Panc1 (cell line): ENCODE measurements at places on chromosomes 1 and 21. TPM values are rescaled to one million over a fixed set of nuclear protein-coding genes. Genes with fewer than 3 reads are reported as not detected.
A peak's percentile ranks its signal among the peaks of the same experiment; 100 is the strongest.

Gene ZNF648
- total RNA-seq, result not detected

GRCh38 chr1:225814381-225814780, 4.5 kb downstream of the EPHX1 start:
- DNase-seq, result no peak

Gene KCNJ10
- total RNA-seq, result 0.08 TPM

Gene CTXND2
- not detected for total RNA-seq

Gene AKR7A3
- total RNA-seq, result 1.4 TPM

DNA sequence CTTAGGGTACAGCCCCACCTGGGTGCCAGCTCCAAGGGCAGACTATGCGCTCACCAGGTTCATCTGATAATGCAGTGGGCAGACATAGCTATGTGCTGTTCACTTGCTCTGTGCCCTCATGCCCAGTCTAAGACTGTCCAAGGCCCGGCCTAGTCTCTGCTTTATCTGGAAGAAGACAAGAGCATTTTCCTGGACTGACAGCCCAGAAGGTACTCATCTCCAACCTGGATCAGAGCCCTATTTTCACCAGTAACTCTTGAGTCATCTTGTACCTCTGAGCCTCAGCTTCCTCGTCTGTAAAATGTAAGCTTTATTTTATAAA, 28.5 kb upstream of the LRRC8C start:
- no peak for DNase-seq

DNA sequence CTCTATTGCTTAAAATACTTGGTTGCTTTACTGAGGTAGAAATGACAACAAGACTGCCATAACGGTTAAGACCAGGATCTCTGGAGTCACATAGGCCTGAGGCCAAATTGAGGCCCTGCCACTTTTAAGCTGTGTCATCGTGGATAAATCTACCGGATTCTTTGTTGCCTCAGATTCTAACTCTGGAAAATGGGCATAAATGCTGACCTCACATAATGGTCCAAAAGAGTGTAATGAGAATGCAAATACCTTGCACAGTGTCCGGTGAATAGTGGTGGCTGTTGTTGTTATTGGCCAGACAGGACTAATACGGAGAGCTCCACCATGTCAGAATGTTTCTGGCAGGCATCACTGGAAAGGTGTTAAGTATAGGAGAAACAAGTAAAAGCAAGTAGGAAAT, 346.1 kb downstream of the LMO4 start:
- DNase-seq, result no peak

DNA sequence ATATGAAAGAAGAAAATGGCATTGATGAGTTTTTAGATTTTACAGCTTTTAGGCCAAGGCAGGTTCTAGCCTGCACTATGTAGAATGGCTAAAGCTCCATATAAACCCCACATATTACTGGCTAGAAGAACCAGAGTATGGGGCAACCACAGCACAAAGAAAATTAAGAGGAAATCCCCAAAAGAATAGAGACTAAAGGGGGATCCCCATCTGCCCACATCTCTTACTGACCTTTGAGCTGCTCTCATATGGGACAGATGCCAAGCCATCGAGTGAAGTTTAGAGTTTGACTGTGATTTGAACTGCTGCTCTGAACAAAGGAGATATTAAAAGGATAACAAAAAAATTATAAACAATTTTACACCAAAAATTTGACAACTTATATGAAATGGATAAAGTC, 102.2 kb upstream of the HAO2 start:
- DNase-seq, result no peak

DNA sequence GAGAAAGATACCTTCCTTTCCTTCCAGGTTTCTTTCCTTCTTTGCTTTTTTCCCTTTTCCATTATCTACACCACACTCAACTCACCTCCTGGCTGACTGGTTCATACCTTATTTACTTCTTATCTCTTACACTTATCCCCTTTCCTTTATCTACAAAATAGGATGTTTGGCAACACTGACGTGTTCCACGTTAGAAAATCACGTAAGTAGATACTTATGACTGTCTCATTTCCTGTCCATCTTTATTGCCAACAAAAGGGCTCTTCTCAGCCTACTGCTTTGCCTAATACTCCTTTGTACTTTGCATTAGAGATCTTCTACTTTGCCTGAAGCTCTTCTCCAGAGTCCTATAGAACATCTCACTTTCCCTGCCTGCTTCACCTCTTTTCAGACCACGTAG, 25.1 kb downstream of the SYNJ1 start:
- DNase-seq, result no peak

Gene COL6A1
- 34.2 TPM for total RNA-seq

Gene STX12
- 25.3 TPM for total RNA-seq

Gene FCRL6
- not detected for total RNA-seq

Gene CD52
- total RNA-seq, result 1.6 TPM

- no peak for DNase-seq
These were observed 43.7 kb upstream of the RNF11 start for GRCh38 chr1:51192213-51192843.

DNA sequence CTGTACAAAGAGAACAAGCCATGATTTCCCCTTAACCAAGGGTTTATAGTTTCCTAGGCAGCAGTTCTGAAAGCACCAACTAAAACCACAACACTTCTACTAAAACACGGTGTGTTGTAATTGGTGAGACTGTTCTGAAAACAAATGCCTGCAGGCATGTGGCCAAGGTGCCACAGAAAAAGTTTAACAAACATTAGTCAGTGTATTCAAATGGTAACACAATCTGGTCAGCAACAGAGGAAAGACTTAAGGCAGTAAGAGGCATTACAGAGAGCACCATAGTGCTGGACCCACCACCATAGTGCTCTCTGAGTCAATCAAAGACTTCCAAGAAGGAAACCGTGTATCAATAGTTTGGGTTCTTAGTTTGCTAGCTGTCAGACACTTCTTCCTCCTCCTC, 16.7 kb downstream of the SNIP1 start:
- DNase-seq, result peak; percentile 76

GRCh38 chr1:37647281-37647680, 12.6 kb upstream of the RSPO1 start:
- no peak for DNase-seq

DNA sequence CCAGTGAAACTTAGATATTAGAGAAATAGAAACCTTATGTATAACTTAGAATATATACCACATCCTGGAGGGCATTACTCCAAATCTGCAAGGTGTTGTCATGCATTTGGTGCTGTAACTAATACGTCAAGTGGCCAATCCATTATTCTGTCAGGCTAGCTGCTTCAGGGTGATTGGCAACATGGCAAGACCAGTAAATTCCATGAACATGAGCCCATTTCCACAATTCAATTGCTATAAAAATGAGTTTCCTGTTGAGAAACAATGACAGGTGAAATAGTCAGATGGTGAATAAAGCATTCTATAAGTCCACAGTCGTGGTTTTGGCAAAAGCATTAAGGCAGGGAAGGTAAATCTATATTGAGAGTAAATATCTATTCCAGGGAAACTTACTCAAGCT, 566.0 kb downstream of the ADGRL2 start:
- DNase-seq, result no peak

DNA sequence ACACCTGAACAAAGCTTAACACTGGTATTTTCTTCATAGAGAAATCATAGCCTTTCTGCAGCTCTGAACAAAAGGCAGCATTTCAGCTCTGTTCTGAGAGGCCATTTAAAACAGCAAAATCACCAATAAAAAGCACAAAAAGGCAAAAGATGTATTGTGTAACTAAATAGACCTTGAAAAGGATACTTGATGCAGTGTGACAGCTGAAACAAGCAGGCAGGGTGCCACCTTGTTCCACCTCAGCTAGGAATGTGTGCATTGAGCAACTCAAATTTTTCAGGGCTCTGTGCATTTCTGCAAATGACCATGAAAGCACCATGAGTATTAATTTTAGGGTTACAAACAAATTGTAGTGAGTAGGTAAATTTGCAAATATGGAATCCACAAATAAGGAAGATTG, 65.8 kb downstream of the RHOU start:
- DNase-seq, result no peak

DNA sequence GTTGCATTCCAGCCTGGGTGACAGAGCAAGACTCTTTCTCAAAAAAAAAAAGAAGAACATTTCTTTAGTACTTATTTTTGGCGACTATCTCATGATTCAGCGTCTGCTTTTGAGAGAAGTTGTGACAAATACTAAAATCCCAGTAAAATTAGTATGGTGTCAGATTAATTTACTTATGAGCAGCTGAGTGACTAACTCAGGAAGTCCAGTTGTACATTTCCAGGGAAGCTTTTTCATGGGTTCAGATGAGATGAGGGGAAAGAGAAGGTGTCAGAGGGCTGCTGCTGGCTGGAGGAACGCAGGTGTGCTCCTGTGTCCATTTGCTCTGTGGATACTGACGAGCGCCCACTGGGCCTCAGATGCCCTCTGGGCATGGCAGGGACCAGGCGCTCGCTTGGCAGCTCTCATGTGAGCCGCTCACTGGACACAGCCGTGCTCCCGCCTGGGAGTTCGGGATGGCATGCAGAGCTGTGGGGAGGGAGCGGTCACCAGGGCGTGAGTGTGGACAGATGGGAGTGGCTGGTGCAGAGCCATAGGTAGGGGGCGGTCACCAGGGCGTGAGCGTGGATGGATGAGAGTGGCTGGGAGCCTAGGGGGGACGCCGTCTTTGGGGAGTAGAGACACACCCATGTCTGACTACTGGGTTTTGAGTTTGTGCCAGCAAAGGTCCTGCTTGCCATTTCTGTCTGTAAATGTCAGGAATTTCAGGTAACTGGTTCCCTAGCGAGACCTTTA, 55.0 kb downstream of the ADARB1 start:
- DNase-seq, result no peak

GRCh38 chr1:221029981-221030649, 150.9 kb downstream of the HLX start:
- no peak for DNase-seq

DNA sequence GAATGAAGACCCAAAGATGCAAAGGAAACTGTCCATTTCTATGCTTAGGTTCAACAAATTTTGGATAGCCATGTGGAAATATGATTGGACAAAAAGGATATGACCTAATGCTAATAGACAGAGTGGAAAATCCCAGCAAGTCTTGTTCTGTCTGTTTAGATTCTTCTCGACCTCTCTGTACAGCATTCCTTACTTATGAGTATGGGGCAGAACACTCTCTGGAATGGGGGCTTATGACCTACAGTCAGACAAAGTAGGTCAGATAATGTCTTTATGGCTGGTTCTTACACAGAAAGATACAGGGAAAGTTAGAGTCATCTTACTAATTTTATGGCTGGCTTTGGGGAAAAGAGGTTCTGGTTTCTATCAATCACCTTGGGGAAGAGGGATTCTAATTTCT, 2.8 kb downstream of the GCSAML start:
- DNase-seq, result no peak

DNA sequence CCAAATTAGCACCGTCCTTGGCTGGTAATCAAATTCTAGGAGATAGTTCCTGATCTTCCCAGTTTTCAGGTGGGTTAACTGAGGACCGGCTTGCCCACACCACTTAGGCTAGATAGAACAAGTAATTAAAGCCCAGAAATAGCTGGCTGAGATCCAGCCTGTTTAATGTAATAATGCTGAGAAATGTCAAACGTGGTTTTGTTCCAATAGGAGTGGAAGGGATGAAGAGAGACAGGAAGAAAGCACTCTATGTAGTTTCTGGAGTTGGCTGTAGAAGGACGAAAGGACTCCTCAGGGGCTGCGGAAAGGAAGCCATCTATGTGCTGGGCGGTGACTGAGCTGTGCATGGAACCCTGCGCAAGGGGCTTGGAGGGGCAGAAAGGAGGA, 18.6 kb downstream of the NAV1 start:
- DNase-seq, result no peak

- no peak for DNase-seq
These were observed 32.3 kb downstream of the MAN1C1 start for GRCh38 chr1:25648681-25649440.

- no peak for DNase-seq
These were observed 6.1 kb downstream of the B3GALT6 start for GRCh38 chr1:1237874-1238701.

DNA sequence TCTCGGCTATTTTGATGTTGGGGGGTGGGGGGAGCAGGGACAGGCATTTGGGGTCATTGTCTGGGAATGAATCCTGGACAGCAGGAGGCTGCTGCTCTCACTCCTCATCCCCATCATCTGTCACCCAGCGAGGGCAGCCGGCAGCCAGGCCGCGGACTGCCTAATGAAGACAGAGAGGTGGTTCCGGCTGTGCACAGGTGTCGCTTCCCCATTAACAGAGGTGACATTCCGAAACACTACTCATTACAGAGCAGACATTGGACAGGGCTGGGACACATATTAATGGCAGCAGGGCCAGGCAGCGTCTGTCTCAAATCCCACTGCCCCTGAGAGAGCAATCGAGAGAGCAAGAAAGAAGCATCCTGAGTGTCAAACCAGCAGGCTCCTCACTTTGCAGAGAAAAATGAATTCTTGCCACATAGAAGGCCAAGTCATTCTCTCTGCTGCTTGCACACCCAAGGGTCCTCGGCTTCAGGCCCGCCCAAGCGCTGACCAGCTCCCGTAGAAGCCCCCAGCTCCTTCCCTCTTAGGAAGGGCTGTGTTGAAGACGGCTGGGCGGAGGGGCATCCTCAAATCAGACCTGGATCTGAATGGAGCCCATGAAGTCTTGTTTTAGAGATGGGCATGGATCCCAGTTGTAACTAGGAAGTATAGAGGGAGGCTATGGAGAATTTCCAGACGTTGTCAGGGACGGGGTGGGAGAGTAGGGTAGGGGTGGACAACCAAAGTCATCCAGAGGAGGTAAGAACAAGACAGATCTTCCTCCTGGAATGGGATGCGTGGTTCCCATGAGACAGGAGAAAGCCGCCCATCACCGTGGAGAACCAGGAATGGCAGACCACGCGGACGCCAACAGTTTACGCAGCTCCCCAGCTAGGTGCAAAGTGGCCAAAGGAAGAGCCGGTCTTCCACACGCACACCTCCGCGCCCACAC, 8.2 kb upstream of the LEMD1 start:
- DNase-seq, result no peak

GRCh38 chr1:27862671-27863537, 9.4 kb upstream of the THEMIS2 start:
- DNase-seq, result peak; percentile 66
